ENCODE measurements at places on chromosomes 5 and 9.

DNA sequence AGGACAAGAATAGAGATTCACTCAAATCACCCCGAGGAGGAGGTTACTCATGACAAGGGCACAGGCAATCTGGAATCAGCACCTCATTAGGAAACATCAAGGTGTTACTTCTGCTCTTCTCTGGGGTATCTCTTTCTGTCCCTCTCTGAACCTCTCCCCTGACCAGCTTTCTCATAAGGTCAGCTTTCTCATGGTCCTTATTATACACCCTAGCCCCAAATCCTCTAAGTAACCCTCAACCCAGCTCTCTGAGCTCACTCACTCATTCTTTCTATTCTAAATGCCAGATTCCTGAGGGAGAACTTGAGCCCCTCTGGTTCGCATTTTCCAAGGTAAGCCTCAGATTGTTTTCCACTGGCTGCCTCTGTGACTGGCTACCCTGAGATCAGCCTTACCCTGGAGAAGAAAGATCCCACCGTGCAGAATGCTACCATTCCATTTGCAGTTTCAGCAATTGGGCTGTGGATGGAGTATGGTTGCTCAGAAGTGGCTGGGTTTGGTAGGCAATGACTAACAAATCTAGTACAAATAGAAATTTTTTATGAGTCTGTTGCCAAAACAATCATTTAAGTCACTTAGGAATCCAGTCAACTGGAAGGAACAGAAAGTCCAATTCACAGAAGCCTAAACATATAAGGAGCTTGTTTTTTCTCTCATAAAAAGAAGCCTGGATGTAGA, 9.0 kb upstream of the TIMD4 start:
- no peak for DNase-seq

- peak; percentile 8 for DNase-seq
These were observed 102.9 kb downstream of the LIFR start for GRCh38 chr5:38453506-38453905.

DNA sequence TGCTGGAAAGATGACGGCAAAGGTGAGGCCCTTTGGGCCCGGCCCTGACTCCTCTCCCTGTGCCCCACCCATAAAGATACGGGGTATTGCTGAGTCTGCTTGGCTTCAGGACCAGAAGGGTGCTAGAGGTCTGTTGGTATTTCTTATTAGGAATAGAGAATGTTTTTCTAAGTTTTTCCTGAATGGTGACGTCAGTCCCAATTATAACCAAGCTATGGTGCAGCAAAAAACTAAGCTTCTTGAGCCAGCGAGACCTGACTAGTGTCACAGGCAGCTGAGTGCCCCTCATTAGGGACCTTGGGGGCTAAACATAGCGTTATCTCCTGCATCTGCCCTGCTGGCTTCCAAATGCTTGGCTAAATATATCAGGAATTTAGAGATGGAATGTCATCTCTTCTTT, 151.0 kb upstream of the TBC1D2 start:
- DNase-seq, result no peak

GRCh38 chr5:122076669-122077365, 1.2 kb downstream of the LOX start:
- no peak for DNase-seq

- DNase-seq, result no peak
These were observed 18.6 kb upstream of the SLC25A51 start for GRCh38 chr9:37922363-37923117.

DNA sequence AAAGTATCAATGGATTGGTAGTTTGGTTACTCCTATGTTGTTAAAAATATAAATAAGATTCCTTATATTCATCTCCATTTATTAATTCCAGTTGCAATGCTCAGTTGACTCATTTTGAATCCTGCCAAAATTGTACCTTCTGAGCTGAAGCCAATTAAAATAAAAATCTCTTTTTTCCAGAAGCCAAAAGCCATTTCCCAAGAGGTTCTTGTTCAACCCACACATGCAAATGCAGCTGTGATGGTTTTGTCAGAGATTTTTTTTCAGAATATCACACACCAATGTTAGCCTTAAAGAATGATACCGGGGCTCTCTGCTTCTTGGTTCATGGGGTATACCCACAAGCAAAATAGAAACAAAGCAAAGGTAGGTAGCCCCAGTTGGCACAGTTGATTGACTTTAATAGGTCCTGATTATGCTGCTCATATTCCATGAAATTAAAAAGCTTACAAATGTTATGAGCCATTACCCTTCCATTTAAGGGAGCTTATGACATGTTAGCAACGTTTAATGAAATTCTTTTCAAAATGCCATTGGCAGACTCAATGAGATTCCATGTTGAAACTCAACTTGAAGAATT, 208.0 kb downstream of the SGCD start:
- no peak for DNase-seq

- no peak for DNase-seq
These were observed 5.7 kb downstream of the DCAF10 start for GRCh38 chr9:37806271-37806670.

- DNase-seq, result no peak
These were observed 37.6 kb downstream of the STC2 start for GRCh38 chr5:173290477-173291131.

- DNase-seq, result no peak
These were observed 7.2 kb upstream of the NPR3 start for GRCh38 chr5:32703957-32704356.

- no peak for DNase-seq
These were observed 51.4 kb upstream of the XPA start for GRCh38 chr9:97748525-97748924.

- no peak for DNase-seq
These were observed 15.3 kb upstream of the SAP30L start for GRCh38 chr5:154430466-154430865.

- no peak for DNase-seq
These were observed 173.8 kb downstream of the MCTP1 start for GRCh38 chr5:95111141-95111540.

DNA sequence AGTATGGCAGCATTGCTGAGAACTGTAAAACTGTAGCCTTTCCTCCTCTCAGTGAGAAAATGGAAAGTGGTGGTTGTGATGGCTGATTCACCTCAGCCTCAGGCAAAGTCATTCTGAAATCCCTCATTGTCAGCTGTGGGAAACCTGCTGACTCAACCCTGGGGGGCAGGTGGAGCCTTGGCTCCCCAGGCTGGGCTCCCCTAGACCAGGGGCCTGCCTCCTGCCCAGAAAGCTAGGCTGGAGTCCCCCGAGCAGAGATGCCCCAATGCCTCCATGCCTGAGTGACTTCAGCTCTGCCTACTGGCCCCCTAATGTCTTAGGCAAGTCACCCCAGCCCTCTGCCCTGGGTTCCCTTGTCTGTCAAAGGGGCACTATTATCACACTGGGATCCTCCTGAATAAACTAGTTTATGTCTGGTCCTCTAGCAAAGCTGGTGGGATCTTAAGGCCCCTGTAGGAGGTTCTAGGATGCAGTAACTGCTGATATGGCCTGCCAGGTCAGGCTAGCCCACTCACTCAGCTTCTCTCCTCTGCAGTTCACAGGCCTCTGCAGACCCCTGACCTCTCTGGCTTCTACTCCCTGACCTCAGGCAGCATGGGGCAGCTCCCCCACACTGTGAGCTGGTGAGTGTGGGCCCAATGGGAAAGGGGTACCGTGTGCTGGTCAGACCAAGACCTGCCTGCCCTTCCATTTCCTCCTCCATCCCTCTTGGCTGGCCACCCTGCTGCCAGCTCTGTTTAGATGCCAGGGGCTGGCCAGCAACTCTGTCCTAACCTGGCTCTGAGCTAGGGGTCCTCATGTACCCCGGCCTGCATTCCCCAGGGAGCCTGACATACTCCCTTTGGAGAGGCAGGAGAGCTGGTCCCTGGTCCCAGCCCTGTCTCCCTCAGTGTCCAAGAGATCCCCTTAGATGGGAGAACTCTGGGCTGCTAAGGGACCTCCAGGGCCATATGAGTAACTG, 24.2 kb downstream of the TCF7 start:
- no peak for DNase-seq

DNA sequence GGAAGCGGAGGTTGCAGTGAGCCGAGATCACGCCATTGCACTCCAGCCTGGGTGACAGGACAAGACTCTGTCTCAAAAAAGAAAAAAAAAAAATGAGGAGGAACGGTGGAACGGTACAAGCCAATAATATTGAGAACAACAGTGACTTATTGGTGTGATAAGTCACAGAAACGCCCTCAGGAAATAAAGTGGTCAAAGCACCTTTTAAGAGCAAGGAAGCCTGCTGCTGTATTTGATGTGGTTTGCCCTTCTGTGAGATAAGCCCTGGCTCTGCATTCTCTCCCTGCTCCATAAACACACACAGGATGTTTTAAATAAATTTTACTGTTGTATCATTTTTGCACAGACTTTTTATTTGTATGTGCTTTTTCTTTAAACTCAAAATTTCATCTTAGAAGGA, 269.9 kb upstream of the MSX2 start:
- no peak for DNase-seq

DNA sequence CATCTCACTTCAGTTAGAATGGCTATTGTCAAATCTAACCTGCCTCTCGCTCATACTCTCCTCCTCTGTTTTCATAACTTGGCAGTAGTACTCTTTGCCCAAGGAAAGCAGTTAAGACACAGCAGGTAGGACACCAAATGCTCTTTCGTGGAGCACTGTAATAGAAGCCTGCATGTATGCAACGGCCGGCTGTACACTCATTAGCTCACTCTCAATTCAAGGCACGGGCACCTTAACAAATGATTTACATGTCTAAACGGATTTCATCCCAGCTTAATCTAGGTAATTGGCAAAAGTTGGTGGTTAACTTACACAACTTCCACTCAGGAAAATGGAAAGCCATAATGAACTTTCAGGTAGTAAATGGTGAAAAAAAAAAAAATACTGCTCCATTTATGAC, 14.9 kb downstream of the DEPDC1B start:
- no peak for DNase-seq

DNA sequence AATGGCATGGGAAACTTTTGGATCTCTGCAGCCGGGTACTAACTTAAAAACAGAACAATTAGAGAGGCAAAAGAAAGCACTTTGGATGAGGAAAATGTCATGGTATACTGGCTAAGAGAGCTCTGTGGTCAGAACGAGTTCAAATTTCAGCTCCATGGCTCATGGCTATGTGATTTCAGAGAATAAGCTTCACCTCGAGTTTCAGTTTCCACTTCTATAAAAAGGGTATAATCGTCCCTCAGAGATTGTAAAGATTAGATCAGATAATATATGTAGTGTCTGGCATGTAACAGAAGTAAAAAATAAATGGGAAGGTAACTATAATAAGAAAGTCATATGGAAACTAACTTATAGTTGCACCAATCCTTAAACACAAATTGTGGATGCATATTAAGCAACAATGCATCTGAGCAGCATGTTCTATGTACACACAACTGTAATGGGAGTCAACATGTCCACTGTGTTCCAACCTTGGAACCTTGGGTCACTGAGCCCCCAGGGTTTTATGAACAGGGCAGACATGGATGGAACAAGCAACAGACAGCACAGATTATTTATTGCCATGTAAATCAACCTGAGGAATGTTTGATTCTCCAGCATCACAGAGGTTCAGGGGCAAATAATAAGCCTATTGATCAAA, 145.4 kb downstream of the MAPKAP1 start:
- no peak for DNase-seq

DNA sequence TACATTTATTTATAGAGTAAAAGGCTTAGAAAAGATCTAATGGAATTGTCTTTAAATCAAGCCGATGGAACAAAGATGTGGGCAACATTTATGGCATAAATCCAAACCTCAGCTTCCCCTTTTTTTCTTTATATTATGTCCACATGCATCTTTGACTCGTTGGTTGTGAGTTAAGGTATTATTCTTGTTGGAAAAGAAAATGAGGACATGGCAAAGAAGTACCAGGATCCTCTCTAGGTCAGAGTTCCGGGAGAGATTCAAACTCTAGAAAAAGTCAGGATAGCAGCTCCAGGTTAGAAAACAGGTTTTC, 508 bp upstream of the NME5 start:
- no peak for DNase-seq

GRCh38 chr9:14779566-14780022, 57.1 kb upstream of the CER1 start:
- DNase-seq, result no peak

- no peak for DNase-seq
These were observed 10.5 kb upstream of the SHB start for GRCh38 chr9:38079461-38080031.

DNA sequence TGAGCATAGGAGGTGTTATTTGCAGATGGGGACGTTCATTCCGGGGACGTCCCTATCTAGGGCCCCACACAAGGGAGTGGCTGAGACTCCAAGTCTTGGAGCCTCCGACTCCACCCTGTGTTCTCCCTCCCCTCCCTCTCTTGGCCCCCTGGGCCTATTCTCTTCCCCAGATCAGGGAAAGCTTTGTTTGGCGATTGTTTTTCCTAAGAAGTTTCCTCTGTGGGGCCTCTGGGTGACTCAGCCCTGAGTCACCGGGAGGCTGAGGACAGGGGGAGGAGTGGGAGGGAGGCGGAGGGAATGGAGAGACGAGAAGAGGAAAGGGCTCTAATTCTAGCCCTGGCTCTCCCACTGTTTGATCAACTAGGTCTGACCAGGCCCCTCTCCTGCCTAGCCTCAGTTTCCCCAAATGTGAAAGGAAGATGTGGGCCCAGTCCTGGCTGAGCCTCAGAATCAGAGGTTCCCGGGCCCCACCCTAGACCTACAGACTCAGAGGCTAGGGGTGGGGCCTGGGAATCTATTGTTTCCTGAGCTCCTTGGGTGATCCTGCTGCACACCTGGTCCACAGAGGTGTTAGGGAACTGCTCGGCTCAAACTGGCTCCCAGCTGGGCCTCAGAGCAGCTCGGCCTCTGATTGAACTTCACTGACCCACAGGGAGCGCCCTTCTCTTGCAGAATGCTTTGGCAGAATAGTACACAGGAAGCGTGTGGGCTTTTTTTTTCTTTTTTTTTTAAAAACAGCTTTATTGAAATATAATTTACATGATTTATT, 19.2 kb downstream of the GSN start:
- DNase-seq, result no peak

DNA sequence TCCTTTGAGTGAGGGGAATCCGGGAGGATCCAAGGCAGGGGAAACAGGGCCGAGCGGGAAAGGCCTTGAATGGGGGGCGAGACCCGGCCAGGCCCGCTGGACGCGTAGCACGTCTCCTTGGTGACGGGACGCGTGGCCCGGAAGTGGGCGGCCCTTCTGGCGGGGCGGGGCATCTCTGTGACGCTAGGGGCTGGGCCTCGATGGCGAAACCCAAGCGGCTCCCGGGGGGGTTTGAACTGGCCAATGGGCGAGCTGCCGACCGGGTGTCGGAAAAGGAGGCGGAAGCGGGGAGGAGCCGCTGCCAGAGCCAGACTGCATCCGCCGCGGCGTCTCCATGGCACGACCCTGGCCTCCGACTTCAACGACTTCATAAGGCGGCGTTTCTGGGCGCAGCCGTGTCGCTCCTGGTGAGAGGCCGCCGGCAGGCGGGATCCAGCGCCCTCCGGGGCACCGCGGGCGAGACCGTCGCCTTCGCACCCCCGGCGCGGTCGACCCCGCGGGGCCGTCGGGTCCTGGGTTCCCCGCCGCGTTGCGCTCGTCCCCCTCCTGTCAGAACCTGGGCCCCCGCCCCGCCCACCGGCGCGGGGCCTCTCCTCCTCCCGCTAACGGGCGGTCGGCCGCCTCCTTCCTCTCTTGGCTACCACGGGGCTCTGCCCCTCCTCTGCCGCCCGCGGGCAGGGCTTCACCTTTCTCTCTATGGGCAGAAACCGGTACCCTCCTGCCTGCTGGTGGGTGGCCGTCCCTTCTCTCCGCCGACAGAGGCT, at the start of gene ODF2:
Gene ODF2, plus strand, starts transcription at position 158 of the 764 bp plus-strand sequence. Its CDS starts 86 bp downstream, at position 244.
- DNase-seq, result peak; percentile 98
